ENCODE measurements at places on chromosomes 7 and 10.

GRCh38 chr10:44369296-44369695 lies 15.6 kb downstream of the CXCL12 start:
- DNase-seq: peak; percentile 66

DNA sequence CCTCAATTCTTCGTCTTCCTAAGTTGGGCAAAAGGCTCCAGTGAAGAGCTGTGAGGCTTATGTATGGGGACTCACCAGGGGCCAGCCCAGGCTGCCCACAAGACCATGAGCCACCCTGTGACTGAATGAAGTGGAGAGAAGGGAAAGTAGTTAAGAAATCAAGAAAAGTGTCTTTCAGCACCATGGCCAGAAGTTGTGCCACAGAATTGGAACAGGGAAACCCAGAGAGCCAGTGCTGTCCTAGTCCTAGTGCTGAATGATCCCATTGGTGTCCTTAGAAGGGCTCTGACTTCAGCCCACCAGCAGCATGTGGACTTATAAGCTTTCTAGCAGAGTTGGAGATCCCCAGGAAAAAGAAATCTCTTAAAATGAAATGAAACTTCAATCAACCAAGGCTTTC lies 37.0 kb upstream of the CCSER2 start:
- peak; percentile 65 for DNase-seq

- DNase-seq: no peak
Measured at GRCh38 chr10:88433565-88434186, 149.4 kb downstream of the RNLS start.

DNA sequence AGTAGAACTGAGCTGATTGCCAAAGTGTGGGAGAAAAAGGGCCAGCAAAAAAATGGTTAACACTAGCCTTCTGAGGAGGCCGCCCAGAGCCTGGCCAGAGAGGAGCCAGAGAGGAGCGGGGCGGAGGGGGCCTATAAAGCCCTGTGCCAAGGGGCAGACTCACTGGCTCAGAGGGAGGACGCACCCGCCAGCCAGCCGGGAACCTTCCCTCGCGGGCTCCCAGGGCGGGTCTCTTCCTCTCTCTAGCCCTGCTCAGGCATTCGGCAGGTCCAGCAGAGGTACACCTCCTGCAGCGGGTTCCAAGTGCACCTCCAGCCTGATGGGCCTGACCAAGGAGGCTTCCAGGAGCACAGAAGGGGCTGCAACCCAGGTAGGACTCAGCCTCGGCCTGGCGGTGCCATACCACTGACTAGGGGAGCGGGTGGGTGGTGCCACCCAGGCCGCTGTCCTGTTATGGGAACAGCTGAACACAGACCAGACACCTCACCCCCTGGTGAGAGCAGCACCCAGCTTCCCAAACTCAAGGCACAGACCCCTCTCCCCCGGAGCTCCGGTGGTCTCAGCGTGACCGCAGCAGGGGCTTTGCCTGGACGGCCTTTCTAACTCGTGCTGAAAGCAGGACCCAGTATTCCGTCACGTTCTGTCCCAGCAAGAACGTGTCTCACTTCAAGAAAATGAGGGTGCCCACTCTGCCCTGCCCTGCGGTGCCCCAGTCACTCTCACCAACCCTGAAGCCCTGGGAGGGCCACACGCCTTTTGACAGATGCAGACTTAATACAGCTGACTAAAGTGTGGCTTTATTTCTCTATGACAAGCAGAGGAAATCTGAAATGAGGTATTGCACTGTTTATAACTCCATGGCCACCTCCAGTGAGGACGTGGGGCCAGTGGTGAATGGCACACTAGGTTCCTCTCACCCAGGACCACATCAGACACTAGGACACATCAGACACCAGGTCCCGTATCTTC lies at the start of gene GPER1:
TSS of gene GPER1 (plus strand) at position 162 of the 969 bp plus-strand sequence. CDS start 3,616 bp downstream, outside the sequence.
- DNase-seq: peak; percentile 88

- DNase-seq: no peak
Measured at GRCh38 chr10:11601670-11602069, 9.8 kb downstream of the USP6NL start.

DNA sequence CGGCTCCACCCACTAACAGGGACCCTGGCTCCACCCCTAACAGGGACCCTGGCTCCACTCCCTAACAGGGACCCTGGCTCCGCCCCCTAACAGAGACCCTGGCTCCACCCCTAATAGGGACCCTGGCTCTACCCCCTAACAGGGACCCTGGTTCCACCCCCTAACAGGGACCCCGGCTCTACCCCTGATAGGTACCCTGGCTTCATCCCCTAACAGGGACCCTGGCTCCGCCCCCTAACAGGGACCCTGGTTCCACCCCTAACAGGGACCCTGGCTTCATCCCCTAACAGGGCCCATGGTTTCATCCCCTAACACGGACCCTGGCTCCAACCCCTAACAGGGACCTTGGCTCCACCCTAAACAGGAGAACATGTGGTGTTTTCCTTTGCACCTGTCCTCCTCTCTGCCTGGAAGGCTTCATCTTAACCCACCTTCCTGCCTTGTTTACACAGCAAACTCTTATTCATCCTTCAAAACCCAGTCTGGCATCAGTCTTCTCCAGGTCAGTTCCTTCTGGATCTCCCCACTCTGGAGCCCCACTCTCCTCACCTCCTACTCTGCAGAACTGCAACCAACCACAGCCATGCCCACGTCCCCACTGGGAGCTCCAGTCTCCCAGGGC lies 58.0 kb downstream of the CHST15 start:
- DNase-seq: no peak

GRCh38 chr10:78894841-78895195 lies 173.9 kb upstream of the ZMIZ1 start:
- no peak for DNase-seq

GRCh38 chr7:67625257-67625737 lies 628.7 kb downstream of the TYW1 start:
- DNase-seq: peak; percentile 92

DNA sequence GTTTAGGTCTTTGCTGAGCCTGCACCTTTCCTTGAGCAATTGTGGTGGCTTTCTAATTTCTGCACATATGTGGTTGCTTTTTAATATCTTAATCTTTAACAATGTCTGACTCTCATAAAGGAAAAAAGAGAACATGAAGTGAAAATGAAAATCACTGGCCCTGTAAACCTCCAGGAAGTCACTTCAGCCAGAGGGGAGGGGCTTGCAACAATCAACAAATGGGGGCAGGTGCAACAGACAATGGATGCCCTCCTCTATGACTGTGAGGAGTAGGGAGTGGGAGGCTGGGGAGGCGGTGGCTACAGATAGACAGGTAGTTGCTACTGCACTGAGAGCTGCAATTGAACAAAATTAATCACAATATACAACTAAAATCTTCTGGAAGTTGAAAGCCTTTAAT lies 1377.4 kb downstream of the XPNPEP1 start:
- DNase-seq: no peak

DNA sequence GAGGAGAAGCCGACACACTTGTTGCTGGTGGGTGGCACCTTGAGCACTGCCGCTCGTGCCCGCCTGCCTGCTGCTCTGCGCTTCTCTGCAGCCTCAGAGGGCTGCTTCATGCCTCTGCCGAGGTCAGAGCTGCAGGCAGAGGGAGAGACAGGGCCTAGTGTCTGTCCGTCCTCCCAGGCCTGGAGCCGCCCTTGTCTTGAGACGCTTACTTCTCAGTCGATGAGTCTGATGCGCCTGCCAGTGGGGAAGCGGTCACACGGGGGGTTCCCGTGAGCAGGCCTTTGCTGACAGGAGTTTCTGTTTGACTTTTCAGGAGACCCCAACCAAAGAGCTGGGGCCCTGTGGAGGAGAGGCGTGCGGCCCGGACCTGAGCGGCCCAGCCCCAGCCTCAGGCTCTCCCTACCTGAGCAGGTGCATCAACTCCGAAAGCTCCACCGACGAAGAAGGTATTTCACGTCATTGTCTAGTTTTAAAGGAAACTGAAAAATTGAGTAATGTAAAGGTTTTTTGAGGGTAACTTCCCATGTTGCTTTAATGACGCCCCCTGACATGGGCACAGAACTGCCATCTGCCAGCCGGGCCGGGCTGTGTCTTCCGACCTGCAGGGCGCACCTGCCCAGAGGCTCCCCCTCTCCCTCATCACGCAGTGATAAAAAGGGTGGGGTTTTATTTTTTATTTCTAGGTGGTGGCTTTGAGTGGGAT lies 7.8 kb upstream of the BHLHA15 start:
- DNase-seq: no peak

DNA sequence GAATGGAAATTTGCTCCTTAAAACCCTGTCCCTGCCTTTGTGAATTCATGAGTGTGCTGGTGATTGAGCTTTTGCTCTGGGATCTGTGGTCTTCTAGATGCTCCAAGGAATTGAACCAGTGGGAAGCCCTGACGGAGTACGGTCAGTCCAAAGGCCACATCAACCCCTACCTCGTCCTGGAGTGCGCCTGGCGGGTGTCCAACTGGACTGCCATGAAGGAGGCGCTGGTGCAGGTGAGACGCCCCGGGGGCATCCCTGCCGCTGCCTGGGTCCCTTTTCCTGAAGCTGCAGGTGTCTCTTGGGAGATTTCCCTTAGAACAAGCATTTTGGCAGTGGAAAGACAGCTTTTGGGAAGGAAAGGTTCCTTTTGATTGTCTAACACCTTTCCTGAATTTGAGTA lies 100.3 kb downstream of the TRRAP start:
- no peak for DNase-seq

Data from GM03348 (cell line).